Iris pigment epithelial cell (primary cell): ENCODE measurements at places on chromosomes 11 and 22.
A peak's percentile ranks its signal among the peaks of the same experiment; 100 is the strongest.

DNA sequence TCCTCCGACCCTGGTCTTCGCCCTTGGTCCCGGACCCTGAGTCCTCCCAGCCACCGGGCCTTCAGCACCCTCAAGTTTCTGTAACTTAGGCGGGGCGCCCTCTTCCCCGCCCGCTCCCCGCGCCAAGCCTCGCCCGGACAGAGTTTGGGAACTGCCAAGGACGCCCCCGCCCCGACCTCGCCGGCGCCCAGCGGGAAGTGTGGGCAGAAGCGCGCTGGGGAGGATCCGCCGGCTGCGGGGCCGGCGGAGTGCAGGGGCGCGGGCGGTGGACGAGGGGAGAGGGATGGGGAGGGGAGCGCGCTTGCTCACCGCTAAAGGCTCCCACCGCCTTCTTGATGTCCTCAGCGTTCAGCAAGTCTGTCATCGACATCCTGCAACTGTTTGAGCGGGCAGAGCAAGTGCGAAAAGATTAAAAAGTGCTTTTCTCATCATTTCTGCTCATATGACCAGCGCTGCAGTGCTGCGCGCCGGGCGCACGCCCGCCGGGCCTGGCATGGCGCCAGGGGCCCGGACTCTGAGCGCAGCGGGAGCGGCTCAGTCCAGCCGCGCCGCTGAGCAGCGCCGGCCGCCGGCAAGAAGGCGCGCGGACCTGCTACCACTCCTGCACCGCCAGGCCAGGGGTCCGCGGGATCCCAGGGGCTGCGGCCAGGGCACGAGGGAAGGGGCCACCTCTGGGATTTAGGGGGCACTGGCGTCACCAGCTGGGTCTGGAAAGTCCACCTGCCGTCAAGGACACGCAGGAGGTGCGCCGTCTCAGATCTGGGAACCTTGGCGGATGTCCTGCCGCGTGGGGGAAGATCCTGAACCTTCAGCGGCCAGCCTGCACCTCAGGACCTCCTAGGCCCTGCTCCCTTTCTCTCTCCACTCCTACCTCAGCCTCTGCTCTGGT lies at the start of gene PVALB:
PVALB (minus strand) TSS at position 400 of the 889 bp plus-strand sequence; CDS start at position 370, 30 bp downstream.
- DNase-seq, result peak; percentile 52

- peak; percentile 28 for DNase-seq
These were observed 7.3 kb upstream of the TP53AIP1 start for GRCh38 chr11:128949791-128950454.

GRCh38 chr11:76400967-76401366 lies 19.8 kb downstream of the GVQW3 start:
- DNase-seq, result no peak

- DNase-seq, result no peak
These were observed 3.9 kb downstream of the EMID1 start for GRCh38 chr22:29209624-29209929.

GRCh38 chr11:113242767-113243397 lies 71.5 kb upstream of the TTC12 start:
- DNase-seq, result peak; percentile 89

DNA sequence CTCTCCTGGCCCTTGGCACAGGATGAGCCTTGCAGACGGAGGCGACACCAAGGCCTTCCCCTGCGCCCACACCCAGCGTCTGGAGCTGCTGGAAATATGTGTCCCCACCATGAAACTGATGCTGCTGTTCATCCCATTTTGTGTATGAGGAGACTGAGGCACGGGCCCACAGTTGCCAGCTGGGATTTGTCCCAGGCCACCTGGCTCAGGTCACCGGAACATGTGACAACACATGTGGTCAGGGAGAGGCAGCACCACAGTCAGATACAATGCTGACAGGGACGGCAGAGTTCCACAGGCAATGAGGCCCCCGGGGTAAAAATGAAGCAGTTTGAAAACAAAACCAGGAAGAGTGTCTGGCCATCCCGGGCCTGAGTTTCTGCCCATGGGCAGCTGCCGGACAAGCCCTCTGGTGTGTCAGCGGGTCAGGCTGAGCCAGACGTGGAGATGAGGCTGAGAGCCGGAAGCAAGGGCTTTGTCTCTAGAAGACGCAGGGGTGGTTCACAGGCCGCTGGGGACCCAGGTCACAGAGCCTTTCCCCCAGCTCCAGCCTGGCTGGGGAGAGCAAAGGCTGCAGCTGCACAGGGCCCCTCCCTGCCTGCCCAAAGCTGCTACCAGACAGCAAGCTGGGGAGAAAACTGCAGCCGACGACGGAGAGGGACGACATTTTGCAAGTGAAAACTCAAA lies 80.7 kb downstream of the CDKN1C start:
- DNase-seq, result no peak

GRCh38 chr22:44646668-44647067 lies 55.3 kb upstream of the PRR5 start:
- no peak for DNase-seq

GRCh38 chr11:74721479-74721835 lies 9.8 kb downstream of the CHRDL2 start:
- no peak for DNase-seq

- no peak for DNase-seq
These were observed at the start of gene SPON1 for GRCh38 chr11:13962562-13963168. TSS of gene SPON1 (plus strand) at chr11:13962723. CDS start at chr11:13962905, 182 bp downstream.
